ENCODE measurements at places on chromosomes 3 and 15. TPM values are rescaled to one million over a fixed set of nuclear protein-coding genes. Genes with fewer than 3 reads are reported as not detected.

Gene ZNF860
- 1.4 TPM for total RNA-seq

Gene AADACL2
- total RNA-seq: not detected

Gene GOLGA6D
- total RNA-seq: not detected

Gene IL5RA
- total RNA-seq: not detected

Gene P2RY13
- not detected for total RNA-seq

Gene PLSCR4
- total RNA-seq: 4.6 TPM

Gene BDH1
- 4.2 TPM for total RNA-seq

Gene DAPK2
- total RNA-seq: 2.4 TPM

Gene SERPINI2
- not detected for total RNA-seq

Gene FMN1
- total RNA-seq: 0.37 TPM

Gene CATSPER2
- total RNA-seq: 0.89 TPM

Gene SLC51B
- 10.3 TPM for total RNA-seq

Gene FES
- total RNA-seq: 1.0 TPM

Gene ZNF774
- total RNA-seq: 1.8 TPM

Gene GRM2
- total RNA-seq: not detected

Gene ANKUB1
- not detected for total RNA-seq

Gene ADCY5
- total RNA-seq: 0.38 TPM

Gene PAQR5
- total RNA-seq: 117 TPM

Gene IFT80
- total RNA-seq: 18.1 TPM

Gene TRIM71
- total RNA-seq: not detected

Gene CYP19A1
- 0.15 TPM for total RNA-seq

Gene SAXO2
- 3.6 TPM for total RNA-seq

Gene AMT
- not detected for total RNA-seq

Gene ATP13A4
- not detected for total RNA-seq

Gene SLC27A2
- total RNA-seq: 26.4 TPM

Gene GOLGA8S
- 0.15 TPM for total RNA-seq

Gene PAQR9
- 3.0 TPM for total RNA-seq

Gene TNNC1
- 1.2 TPM for total RNA-seq

Gene U2SURP
- 112 TPM for total RNA-seq

Gene CPNE9
- total RNA-seq: not detected

Gene TAGLN3
- total RNA-seq: not detected

Gene PP2D1
- not detected for total RNA-seq

Gene BMF
- total RNA-seq: 1.6 TPM

Gene TMEM40
- total RNA-seq: 0.29 TPM

Gene CNTN4
- not detected for total RNA-seq

Gene PIGBOS1
- total RNA-seq: 26.5 TPM

Gene FSIP1
- 1.1 TPM for total RNA-seq

Gene LMAN1L
- not detected for total RNA-seq

Gene MESP2
- total RNA-seq: 0.51 TPM

Gene EPB42
- total RNA-seq: not detected

Gene ZBTB47
- total RNA-seq: 5.4 TPM

Gene CLSTN2
- total RNA-seq: 0.03 TPM

Gene SPTSSB
- not detected for total RNA-seq

Gene ARNT2
- total RNA-seq: 16.7 TPM

Gene FOXB1
- not detected for total RNA-seq

Gene SKOR1
- 0.03 TPM for total RNA-seq

Gene GOLGA8T
- total RNA-seq: 1.6 TPM

Measured in A549 treated with CpdA at 1 μM for 4 hours (cell line).